ENCODE measurements at places on chromosomes 11 and 22.

DNA sequence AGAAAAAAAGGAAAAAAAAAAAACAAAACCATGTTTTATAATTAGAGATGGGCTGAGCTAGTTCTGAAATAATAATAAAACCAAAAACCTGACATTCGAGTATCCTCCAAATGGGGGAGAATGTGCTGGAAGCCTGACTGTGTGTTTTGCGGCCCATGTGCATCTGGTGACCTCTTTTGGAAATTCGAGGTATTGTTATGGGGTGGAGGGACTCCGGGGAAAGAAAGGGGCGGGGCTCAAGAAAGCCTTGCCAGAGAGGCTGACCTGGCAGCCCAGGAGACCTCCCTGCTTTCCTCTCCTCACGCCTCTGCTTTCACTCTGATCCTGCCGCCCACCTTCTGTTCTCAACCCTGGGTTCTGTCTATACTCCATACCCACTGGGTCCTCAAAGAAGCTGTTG is 72.9 kb downstream of the CTTN start:
- no peak for DNase-seq

DNA sequence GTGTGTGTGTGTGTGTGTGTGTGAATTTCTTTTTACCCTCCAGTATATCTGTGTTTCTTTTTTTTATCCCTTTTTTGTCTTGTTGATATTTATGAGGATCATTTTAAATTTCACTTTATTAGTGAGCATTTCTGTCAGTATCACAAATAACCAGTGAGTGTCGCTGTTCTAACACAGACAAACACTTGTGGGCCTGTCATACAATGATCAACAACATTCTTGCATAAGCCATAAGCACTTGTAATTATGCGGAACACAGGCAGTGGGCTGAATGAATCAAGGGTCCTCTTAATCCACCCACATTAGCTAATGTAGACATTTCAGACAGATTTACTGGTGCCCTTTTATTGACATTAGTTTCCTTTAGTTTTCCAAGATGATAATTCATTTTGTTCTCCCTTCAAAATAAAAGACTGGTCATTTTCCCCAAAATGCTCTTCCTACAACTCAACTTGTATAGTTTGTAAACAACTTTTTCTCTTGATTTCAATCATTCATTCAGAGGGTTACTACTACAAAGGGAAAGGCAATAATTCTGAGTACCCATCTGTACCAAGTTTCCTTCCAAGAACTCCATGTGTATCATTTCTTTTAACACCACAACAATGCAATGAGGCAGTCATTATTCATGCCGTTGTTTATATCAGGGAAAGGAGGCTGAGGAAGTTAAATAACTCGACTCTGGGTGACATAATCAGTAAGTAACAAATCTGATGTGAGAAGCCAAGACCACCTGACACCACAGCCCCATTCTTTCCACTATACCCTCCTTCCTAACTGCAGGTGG is 34.5 kb upstream of the ANO3 start:
- no peak for DNase-seq

- no peak for DNase-seq
Observed at GRCh38 chr11:116641561-116642045, 131.2 kb downstream of the BUD13 start.

DNA sequence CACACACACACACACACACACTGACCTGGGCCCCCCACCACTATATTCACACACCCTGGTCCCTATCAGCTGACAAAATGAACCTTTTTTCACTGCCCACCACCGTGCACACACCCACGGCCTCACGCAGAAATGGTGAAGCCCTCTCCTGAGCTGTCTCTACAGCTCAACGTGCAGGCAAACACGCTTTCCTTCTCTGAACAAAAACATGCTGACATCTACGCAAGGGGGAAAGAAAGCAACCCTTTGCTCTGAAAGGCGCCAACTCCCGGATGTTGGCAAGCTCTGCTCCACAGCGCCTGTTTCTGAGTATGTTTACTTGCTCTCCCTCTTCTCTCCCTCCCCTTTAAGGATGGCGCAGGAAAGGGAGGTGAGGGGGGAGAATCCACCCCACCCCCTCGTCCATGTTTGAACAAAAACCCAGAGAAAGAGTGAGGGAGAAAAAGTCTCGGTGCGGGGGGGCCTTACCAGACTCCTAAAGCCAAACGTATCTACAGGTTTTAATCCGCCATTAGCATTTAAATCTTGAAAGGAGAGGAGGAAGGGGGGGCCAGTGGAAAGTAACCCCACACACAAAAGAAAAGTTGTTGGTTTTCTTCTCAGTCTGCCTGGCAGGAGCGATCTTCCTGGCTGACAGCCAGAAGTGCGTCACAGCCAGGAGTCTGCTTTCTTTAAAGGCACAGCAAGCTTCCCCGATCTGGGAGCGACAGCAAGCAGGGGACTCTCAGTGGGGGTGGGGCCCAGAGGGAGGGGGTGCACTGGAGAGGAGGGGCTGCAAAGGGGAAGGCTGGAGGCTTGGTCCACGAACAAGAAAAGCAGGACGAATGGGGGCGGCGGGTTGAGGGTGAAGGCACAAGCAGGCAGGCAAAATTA is 39.6 kb downstream of the NUMA1 start:
- peak; percentile 88 for DNase-seq

Measured in activated CD8-positive, alpha-beta memory T cell treated with anti-CD3 and anti-CD28 coated beads for 24 hours (primary cell).